ENCODE measurements at places on chromosomes 7 and 10.
A peak's percentile ranks its signal among the peaks of the same experiment; 100 is the strongest.

DNA sequence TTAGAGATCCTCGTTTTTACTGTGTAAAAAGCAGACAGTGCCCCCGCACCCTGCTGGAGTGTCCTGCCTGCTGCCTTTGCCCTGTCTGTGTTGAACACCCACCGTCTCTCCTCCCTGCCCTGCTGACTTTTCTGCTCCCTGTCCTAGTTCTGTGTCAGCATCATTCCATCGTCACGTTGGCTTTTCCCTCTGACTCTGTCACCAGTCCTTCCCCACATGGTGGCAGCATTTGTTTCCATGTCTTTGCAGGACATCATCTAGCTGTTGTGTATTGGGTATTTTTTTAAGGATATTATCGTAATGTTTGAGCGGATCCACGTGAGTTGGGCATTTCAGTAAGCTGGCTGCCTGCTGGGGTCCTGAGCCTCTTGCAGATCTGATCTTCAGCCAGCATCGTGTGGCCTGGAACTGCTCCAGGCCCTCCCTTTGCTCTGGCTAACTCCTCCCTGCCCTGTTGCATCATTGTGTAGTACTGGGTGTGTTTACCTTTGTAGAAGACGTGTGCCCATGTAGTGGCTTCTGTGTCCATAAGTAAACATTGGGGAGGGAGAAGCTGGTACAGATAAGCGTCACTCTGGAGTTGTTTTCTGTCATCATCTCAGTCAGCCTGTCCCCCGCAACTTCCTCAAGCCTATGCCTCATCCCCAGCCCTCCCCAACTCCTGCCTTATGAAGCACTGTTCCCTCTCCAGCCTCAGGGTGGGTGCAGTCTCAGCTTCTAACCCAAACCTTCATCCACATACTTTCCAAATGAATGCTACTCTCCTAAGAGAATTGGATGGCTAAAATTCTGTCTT is 44.3 kb downstream of the TRRAP start:
- DNase-seq, result no peak

GRCh38 chr10:96497391-96497790 is 16.3 kb downstream of the TLL2 start:
- no peak for DNase-seq

DNA sequence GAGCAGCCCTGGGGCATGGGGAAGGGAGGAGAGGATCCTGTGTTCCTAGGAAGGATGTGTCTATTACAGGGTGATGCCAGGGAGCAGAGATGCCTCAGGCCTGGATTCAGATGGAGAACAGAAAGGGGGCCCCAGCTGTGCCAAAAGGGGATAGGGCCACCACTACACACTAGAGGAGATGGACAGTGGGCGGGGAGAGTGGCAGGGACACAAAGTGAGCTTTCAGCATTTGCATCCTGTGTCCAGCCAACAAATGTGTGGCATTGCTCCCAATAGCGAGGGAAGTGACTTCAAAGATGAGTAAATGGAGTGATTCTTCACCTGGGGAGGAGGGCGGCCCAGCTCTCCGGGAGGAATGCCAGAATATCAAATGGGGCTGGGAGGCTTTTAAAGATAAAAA is 64.9 kb upstream of the WAPL start:
- peak; percentile 20 for DNase-seq

DNA sequence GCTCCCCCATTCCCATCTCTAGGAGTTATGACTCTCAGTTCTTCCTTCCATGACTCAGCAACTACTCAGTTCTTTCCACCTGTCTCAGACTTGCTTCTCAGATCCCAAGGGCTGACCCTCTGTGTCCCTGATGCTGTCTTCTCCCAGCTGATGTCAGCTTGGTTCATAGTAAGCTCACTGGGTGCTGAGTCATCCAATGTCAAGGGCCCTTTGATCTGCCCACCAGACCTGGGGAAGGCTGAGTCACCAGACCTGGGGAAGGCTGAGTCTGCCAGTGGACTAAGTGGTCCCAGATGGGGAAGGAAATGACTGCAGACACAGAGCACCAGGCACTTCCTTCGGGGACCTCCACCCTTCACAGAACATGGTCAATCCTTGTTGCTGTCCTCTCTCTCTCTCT is 76.1 kb upstream of the ZEB1 start:
- no peak for DNase-seq

- DNase-seq, result no peak
These were observed 101.0 kb upstream of the SVIL start for GRCh38 chr10:29735628-29736365.

DNA sequence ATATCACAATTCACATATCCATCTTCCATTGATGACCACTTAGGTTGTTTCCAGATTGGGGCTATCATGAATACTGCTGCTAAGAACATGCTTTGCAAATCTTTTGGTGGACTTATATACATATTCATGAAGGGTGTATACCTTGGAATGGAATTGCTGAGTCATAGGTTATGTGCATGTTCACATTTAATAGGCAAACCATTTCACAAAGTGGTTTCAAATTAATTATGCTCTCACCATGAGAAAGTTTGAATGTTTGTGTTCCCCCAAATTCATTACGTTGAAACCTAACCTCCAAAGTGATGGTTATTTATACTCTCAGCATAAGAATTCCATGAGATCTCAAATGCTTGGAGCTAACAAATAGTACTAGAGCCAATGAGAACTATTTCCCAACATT is 86.4 kb downstream of the VPS41 start:
- DNase-seq, result no peak

- DNase-seq, result no peak
These were observed 28.5 kb downstream of the CCSER2 start for GRCh38 chr10:84356928-84357327.

DNA sequence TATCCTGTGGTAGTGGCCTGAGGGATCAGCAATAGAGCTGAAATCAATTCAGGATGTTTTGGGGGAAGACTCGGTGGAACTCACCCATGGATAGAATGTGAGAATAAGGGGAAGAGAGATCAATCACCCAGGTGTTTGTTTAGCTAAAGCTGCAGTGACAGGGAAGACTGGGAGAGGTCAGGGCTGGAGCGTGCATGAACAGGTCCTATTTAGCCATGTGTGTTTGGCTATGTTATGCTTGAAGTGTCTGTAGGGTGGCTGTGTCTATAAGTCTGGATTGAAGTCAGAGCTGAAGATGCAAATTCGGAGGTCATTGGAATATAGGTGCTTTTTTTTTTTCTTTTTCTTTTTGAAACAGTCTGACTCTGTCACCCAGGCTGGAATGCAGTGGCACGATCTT is 4.6 kb downstream of the ATP6V1F start:
- DNase-seq, result no peak

- no peak for DNase-seq
These were observed 36.9 kb upstream of the RNF32 start for GRCh38 chr7:156603629-156604028.

- no peak for DNase-seq
These were observed 14.6 kb upstream of the CYP2C19 start for GRCh38 chr10:94747838-94748237.

DNA sequence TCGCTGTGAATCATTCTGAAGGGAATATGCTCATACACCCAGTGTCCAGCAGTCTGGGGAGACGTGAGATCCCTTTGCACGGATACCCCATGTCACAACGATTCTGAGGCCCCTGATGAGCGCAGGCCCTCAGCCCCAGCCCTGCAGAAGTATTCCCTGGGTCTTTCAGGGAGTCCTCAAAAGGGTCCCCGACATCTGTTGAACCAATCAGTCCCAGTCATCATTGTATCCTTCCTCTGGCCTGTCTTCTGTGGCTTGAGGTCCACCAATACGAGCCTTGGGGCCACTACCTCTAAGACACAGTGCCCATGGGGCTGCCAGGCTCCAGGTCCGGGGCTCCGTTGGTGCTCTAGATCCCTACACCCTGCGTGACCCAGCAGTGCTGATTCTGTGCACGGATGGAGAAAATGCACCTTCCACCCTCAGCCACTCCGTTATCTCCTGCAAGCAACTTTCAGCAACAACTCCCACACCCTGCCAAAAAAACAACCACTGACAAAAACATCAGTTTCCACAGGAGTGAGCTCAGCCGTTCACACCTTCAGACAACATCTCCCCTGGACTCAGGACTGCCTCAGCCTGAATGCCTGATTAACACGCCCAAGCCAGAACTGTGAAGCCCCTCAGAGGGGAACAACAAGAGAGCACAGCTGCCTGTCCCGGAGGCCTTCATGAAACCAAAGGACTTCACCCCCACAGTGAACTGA is 46.9 kb upstream of the KDM7A start:
- no peak for DNase-seq

DNA sequence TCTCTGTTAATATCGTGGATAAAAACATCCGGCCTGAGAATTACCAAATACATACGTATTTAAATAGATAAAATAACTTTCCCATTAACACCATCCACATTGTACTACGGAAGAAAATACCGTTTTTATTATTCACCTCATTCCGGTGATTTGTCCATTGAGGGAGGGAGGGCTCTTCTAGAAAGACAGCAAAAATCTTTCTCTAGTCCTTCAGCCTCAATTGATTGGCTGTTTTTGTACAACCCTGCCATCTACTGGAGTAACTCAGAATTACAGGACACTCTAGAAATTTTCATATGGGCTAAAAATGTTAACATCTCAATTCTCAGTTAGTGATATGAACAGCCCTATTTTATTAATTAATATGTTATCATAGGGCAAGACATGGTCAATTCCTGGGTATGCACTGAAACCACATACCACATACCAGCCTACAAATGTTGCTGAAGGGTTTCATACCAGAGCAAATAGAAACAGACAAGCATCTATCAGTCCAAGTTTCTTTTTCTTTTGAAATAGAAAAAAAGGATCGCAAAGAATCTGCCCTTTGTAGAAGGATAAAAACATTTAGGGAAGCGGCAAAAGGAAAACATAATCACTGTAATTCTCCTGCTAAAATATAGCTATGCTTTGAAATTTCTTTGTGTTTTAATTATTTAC is 55.8 kb upstream of the CDCA7L start:
- peak; percentile 70 for DNase-seq

Measured in hippocampal formation (tissue), 2 donors.